SIG-M5 (cell line): ENCODE measurements at places on chromosomes 4 and X.
A peak's percentile ranks its signal among the peaks of the same experiment; 100 is the strongest.

- no peak for DNase-seq
These were observed 175.3 kb upstream of the MID1 start for GRCh38 chrX:10795721-10796120.

DNA sequence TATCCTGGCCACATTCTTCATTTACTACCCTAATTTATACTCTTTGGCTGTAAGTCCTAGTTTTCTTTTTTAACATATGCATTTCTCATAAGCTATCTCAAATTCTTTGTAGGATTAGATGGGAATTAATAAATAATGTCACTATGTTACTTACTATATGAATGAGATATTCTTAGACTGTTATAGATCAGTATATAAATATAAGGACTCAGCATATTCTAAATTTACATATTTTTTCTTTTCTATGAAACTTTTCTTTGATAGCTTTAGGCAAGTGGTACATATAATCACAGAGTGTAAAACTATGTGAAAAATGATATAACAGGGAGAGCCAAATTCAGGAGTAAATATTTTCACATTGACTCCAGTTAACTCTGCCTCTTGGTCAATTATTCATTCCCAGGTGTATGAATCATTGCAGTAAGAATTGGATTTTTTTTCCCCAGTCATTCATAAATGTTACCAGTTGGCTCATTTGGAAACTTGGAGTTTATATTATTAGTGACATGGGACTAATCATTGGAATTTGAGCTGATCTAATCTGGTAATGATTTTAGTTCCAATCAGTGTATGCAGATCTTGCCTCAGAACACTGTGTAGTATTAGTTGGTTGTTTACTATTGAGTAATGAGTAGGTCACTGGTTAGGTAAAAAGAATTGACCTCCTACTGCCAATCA, 25.3 kb downstream of the FHIP1A start:
- DNase-seq: no peak

- DNase-seq: no peak
These were observed 71.3 kb downstream of the PRPS1 start for GRCh38 chrX:107699616-107700015.

GRCh38 chr4:186017801-186018200, 51.2 kb upstream of the TLR3 start:
- no peak for DNase-seq

GRCh38 chr4:119050527-119051090, 85.0 kb upstream of the MYOZ2 start:
- no peak for DNase-seq

GRCh38 chr4:52824270-52824602, 37.9 kb upstream of the RASL11B start:
- no peak for DNase-seq

DNA sequence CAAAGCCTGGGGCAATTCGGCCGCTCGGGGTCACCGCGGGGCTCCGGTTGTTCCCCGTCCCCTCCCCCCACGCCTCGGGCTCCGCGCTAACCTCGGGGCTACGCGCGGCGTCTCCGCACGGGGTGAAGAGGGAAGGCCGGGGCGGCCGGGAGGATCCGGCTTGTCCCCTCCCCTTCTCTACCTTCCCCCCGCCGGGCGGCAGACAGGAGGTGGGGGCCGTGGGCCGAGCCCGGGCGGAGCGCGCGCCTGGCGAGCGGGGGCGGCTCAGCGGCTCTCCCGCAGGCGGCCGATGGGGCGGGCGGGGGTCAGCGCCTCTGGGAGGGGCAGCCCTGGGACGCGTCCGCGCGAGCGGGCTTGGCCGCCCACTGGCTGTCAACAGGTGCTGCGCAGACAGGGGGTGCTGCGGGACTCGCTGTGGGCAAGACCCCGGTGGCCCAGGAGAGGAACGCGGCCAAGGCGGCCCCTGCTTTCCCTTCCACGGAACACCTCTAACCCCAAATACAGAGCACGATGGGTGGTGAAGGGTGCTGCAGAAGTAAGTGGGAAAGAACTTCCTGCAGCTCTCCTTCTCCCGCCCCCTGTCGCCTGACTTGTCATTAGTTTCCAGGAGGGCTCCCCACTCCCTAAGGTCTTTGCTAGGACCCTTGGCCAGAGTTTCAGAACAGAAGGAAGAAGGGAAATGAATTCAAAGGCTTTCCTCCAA, at the start of gene PDGFC:
TSS of gene PDGFC (minus strand) at position 124 of the 703 bp plus-strand sequence. CDS start 896 bp downstream, outside the sequence.
- no peak for DNase-seq

GRCh38 chrX:152810403-152810802, 20.2 kb downstream of the CETN2 start:
- no peak for DNase-seq

- DNase-seq: peak; percentile 84
These were observed 32.2 kb downstream of the IL21 start for GRCh38 chr4:122588453-122589238.

DNA sequence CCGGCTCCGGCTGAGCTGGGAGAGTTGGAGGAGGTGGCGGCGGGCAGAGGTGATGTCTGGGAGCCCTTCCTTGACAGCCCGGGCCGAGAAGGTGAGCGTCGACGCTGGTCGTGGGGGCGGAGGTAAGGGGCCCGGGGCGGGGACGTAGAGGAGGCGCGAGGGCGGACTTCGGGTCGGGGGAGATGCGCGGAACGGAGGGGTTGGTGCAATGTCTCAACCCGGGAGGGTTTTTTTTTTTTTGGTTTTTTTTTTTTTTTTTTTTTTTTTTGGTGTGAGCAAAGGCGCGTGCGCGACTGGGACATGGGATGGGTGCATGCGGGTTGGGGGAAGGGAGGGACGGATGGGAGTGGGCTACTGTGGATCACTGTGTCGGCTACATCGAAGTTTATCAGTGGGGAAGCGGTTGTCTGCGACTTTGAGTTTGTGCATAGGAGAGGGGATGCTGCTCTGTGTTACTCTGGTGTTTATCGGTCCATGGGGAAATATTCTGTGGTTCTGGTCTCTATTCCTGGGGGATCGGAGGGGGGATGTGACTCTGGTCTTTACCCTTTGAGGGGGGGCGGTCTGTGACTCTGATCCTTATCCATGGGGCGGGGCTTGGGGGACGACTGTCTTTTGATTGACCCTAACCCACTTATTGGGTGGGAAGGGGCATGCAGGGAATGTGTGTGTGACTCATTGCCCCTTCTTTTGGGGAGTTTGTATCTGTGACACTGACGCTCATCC, 537 bp downstream of the RBM10 start:
- DNase-seq: no peak

DNA sequence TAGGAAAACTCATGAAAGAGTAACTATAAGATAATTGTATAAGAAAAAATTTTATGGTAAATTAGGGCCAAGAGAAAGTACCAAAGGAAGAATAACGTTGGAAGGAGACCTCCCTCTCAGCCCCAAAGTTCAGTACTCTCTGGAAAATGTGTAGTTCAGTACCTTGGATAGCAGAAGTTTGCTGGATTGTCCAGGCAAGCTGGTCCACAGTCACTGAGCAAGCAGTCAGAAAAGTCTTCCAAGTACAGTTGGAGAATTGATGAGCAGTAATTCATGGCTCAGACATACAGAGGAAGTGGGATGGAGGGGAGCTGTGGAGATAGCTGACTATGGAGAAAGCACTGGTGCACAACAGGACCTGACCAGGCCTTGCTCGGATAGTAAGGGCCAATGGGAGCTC, 598.2 kb upstream of the NDST4 start:
- DNase-seq: no peak

DNA sequence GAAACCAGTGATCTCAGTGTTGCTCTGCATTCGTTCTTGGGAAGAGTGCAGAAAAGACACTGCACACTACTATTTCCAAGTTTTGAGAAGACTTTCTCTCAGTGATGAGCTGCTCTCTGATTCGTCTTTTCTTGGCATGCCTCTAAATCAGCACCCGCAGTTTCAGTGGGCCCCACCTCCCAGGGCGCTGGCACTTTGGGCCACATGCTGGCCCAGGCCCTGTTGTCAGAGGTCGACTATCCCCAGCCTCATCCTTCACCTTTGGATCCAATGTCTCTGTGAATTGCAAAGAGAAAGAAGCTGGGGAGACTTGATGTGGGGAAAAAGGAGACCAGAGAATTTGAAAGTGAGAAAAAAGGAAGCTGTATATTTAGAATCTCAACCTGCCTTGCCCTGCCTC, 644.1 kb upstream of the PITX2 start:
- DNase-seq: no peak

- DNase-seq: no peak
These were observed 49.0 kb upstream of the ZNF157 start for GRCh38 chrX:47321386-47321785.

DNA sequence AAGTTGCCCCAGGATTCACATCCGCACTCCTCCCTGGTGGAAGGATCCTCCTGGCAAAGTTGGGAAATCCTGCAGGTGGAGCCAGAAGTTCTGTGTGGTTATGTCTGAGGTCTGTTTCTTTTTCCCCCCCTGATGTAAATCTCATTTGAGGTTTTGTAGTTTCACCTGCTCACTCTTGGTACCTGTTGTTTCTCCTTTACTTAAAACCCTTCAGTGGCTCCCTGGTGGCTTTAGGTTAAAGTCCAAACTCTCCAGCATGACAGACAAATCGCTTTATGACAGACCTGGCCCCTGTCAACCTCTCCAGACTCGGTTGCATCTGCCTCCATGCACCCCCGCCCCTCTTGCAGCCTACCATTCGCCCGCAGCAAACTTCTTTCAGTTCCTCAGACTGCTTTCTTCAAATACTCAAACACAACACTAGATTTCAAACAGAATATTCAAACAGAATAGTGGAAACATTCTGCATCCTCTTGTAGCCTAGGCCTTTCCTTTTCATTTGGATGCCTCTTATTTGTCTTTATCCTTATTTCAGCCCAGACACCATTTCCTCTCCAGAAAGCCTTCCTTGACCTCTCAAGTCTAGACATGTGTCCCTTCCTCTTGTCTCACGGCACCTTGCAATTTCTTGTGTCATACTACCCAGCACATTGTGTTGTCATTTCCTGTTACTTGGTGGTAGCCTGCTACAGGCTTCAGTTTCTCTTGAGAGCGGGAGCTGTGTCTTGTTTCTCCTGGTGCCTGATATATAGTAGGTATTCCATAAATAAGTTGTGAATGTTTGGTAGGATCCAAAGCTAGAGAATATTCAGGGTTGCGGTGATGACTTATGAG, 24.8 kb downstream of the IL13RA1 start:
- DNase-seq: no peak

GRCh38 chr4:36283912-36284465, 2.6 kb downstream of the DTHD1 start:
- no peak for DNase-seq

DNA sequence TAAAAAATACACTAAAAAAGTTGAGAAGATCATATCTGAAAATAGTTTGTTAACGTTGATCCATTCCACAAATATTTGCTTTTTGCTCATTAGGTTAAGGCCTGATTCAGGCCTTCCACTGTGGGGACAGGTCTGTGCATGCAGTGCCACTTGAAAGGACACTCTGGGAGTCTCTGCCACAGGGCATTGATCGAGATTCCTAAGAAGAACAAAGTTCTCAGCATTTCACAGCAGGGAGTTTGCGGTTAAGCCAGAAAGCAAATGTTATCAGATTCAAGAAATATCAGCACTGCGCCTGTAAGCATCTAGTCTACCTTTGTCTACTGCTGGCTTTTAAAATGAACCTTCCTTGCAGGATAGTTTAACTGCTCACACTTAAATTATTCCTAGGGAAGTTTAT, 62.2 kb upstream of the TNIP3 start:
- DNase-seq: no peak

- no peak for DNase-seq
These were observed 4.9 kb downstream of the CHRNA9 start for GRCh38 chr4:40340030-40340429.

DNA sequence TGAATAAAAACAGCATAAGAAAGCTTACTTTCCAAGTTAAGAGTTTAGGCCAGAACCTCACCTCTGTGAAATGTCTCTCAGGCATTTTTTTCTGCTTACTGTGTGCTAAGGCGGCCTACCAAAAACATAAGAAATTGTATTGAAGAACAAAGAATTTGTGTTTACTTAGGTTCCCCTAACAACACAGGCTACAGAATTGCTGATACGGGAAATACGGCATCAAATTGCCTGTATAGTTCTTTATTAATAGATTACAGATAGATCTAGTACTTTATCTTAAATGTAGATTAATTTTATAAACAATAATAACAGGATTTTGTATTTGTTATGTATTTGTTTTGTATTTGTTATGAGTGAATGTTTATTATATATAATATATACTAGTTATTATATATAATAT, 12.9 kb downstream of the ASIC5 start:
- no peak for DNase-seq
